ENCODE measurements at places on chromosomes 6 and 20. TPM values are rescaled to one million over a fixed set of nuclear protein-coding genes. Genes with fewer than 3 reads are reported as not detected.
A peak's percentile ranks its signal among the peaks of the same experiment; 100 is the strongest.

DST gene
- 79.0 TPM for total RNA-seq

- DNase-seq: peak; percentile 81
These were observed 746 bp downstream of the NUP153 start for GRCh38 chr6:17705778-17706579.

SRMS gene
- not detected for total RNA-seq

ARMC12 gene
- not detected for total RNA-seq

GRCh38 chr20:60754856-60755255, 497.2 kb upstream of the CDH4 start:
- no peak for DNase-seq

FOXQ1 gene
- total RNA-seq: not detected

DNA sequence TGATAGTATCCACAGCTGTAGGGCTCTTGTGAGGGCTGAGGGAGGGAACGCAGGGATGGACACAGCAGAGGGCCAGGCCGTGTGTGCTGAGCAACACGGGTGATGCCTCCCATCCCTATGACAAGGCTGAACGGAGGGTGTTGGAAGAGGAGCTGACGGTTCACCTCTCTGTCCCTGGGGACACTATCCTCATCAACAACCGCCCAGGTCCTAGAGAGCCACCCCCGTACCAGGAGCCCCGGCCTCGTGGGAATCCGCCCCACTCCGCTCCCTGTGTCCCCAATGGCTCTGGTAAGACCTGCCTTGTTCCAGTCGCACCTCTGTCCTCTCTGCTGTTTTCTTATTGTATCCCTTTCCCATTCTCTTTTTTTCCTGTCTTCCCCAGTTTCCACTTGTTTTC, 10.1 kb downstream of the DDR1 start:
- no peak for DNase-seq

DNA sequence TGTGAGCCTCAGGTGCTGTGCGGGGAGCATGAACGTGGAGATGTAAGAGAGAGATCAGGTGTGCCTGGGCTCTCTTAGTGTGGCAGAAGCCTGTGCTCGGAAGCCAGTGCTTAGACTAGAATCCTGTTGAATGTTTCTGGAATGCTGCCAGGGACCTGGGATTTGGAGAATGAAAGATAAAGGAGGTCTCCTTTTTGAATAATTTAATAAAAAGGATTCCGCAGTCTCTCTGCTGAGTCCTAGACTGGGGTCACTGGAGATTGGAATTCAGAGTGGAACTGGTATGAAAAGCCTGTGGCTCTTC, 18.8 kb upstream of the EFCAB8 start:
- DNase-seq: no peak

- DNase-seq: peak; percentile 44
These were observed 212.7 kb downstream of the TMEM242 start for GRCh38 chr6:157110607-157111006.

- peak; percentile 57 for DNase-seq
These were observed 2.1 kb downstream of the ZNF341 start for GRCh38 chr20:33733654-33734576.

DNA sequence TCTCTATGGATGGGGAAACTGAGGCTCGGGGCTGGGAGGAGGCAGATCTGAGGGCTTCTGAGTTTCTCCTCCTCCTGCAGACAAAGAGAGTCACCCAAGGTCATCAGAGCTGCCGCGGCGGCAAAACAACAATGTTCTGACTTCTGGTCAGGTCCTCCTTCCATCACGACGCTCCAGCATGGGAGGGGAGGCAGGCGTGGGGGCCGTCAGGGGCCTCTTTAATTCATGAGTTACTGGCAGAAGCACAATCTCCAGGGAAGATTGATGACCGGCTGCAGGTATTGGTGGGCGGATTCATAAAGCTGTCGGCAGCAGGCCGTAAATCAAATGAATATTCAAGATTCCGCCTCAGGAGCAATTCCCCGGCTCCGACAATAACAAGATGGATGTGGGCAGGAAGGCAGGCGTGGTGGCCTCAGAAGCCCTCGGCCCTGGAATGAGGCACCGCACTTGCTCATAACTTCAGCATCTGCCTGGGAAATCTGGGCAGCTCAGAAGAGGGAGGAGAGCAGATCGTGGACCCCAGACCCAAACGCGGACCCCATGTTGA, 19.1 kb downstream of the PCK1 start:
- DNase-seq: no peak

DNA sequence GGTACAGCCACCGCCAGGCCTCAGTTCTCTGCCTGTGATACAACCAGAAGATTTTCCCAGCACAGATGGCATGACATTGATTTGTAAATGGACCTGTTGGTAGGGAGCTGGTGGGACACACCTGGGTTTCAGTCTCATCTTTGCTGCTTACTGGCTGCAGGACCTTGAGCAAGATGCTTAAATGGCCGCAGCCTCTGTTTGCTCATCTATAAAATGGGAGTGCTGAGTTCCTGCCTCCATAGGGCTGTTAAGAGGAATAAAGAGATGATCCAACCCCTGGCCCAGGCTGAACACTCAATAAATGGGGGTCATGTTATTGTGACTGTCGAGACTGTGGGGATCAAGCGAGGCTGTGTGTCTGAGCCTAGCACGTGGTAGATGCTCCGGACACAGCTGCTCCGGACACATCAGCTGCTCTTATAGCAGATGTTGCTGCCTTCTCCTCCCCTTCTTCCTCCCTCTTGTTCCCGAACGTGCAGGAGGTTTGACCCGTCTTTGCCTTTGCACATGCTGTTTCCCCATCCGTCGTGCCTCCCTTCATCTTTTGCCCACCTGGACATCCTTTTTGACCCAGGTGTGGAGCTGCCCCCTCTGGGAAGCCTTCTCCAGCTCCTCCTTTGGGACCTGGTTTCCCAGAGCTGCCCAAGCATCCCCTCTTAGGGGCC, 29.2 kb downstream of the DLGAP4 start:
- no peak for DNase-seq

DNA sequence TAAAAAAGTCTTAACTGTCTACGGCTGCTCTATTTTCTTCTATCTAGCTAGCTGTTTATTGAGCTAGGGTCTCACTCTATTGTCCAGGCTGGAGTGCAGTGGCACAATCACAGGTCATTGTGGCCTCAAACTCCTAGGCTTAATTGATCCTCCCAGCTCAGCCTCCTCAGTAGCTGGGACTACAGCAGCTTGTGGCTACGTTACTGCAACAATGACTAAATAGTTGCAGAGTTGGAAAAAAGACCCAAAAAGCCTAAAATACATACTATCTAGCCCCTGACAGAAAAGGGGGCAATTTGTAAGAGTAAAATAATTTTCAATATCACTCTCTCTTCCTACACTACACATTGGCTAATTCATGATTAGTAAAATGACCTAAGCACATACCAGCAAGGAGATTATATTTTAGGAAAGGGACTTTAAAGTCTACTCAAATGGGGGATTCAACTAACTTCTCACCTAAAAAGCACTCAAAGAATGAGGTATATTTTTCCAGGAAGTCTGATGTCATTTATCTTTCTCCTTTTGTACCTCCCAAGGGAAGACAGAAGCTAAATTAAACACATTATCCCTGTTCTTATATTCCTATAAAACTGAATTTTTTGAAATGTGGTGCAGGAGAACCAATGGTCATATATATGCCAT, 82.8 kb downstream of the ZMYND8 start:
- no peak for DNase-seq

DNA sequence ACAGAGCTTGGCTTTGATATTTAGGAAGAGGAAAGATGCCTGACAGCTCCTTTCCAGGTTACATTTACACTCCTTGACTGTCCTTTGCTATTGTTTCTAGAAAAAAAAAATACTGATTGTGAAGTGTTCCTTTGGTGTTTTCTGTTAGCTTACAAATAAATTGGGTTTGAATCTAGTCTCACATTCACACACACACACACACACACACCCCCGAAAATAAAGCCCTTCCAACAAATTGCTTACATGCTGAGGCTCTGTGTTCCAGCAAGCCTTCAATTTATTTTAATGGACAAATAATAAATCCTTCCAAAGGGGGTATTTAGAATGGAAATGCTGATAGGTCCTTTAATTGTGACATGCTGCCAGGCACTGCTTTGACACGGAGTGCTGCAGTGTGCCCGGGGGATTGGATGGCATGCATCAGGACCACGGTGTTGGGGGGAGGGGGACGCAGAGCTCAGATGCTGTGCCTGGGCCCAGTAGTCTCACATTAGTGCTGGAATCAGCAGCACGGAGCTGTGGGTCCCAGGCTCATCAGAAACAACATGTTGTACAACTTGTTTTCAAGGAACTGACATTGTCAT, 199.9 kb downstream of the CD83 start:
- DNase-seq: no peak

GRCh38 chr20:51563486-51564332, 21.2 kb upstream of the NFATC2 start:
- peak; percentile 97 for DNase-seq

- DNase-seq: no peak
These were observed 66.9 kb downstream of the DLL1 start for GRCh38 chr6:170223718-170224693.

GRCh38 chr20:5831539-5832237, 81.5 kb downstream of the SHLD1 start:
- no peak for DNase-seq

SLC22A3 gene
- total RNA-seq: 2.2 TPM

GRCh38 chr6:124967444-124967843, 5.2 kb downstream of the RNF217 start:
- no peak for DNase-seq

DNA sequence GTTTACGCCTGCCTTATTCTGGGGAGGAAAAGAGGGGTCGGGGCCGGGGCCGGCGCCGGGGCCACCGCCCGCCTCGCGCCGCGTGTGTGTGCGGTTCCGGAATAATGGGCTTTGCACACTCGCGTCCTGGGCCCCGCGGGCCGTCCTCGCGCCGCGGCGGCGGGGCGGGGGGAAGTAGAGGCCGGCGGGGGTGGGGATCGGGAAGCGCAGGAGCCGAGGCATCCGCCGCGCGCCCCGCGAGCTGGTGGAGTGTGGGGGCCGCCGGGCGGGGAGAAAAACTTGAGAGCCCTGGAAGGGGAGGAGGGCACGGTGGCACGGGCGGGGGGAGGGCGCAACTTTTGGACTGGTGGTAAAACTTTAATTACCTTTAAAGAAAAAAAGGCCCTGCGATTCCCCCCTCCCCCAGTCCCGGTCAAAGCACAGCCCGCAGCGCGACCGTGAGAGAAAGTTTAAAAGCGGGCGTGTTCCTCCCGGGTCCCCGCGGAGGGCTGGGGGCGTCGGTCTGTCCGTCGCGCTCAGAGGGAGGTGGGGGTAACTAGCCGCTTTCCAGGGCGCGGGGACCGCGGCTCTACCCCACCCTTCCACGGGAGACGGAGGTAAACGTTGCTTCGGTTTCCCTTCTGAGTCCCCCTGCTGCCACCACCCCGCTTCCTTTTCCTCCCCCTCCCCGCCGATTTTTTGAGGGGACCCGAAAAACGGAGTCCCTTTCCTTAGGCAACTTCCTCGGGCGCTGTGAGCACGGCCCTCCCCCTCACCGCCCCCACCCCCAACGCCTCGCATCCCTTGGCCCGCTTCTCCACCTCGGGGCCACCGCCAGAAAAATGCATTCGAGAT, 1.9 kb downstream of the L3MBTL3 start:
- DNase-seq: no peak

DNA sequence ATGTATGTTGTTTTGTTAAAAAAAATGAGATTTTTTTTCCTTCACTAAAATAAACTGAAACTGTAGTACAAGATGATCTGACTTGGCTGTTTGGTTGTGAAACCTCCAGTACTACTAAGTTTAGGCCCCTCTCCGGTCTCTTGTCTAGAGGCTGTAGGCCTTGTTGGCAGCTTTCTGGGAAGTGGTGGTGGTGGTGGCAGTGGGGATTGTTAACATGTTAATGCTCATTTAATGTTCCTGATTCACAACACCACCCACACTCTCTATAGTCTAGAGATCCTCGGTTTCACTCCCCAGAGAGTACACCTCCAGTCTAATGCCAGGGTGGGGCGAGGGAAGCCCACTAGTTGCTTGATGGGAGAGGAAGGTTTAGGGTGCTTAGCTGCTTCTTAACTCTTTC, 24.1 kb downstream of the STK4 start:
- peak; percentile 8 for DNase-seq

OPN5 gene
- not detected for total RNA-seq

DNA sequence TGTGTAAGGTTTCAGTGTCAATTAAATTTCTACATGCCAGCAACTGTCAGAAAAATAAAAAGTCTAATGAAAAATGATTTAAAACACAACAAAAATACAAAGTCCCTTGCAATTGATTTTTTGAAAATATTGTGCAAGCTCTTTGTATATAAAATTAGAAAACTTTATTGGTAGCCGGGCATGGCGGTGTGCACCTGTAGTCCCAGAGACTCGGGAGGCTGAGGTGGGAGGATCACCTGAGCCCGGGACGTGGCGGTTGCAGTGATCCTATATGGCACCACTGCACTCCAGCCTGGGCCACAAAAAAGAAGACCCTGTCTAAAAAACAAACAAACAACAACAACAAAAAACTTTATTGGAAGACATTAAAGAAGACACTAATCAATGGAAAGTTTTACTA, 6.0 kb upstream of the OVOL2 start:
- no peak for DNase-seq

DNA sequence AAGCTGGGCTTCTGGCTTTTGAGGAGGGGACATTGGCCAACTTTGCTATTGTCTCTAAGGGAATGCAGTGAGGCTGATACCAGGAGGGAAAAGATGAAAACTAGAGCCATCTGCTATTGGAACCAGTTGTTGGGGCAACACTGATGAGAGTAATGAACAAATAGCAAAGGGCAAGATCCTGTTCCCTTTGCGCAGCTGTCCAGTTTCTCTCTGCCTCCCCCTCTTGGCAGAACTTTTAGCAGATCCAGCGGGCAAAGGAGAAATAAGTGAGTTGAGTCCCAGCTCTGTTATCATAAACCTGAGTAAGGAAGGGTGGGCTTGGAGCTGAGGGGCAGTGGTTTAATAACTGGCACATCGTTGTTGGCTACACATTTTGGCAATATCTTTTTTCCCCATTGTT, 126.8 kb downstream of the AKAP7 start:
- no peak for DNase-seq

DNA sequence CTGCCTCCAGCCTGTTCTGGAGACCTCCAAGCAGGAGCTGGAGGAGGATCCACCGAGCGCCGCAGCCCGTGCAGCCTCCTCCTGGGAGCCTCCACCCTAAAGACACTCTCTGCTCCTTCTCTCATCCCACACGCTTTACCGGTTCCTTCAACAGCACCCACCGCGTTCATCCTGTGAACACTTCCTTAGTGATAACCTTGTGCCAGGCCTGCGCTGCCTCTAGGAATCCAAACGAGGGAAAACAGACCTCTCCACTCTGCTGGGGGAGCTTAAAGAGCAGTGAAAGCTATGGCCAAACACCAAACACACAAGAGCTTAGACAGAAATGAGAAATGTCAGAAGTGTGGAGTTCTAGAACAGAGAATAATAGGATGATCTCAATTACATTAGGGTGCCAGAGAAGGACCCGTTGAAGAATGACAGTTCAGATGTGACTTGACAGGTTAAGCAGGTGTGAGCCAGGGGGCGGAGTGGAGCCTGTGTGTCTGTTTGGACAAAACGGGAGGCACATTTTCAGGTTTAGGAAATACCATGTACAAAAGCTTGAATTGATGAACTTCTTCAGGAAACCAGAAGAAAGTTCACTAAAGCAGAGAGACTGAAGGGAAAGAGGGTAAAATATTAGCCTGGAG, 28.5 kb upstream of the HLA-DRB5 start:
- DNase-seq: no peak

Measured in RPMI7951 (cell line).